ENCODE measurements at places on chromosomes 2 and 18.

DNA sequence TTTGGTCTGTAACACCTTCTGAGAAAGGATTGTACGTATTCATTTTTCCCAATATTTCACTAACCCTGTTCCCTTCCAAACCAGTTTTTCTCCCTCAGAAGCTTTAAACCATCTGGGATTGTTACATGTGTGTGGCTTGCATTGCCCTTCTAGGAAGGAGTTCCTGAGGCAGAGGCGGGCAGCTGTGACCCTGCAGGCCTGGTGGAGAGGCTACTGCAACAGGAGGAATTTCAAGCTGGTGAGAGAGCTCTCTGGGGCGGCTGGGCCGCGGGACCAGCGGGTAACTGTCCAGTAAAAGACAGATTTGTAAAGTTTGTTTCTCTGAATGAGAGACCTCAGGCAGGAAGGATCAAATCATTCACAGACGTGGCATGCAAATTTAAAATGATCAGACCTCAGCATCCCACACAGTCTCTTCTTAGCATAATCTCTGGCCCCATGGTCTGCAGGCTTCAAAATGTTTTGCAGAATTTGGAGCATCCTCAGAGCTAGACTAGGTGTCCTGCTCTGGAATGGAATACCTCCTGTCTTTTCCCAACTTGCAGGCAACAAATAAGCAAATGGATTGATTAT lies 40.2 kb upstream of the GPR17 start:
- DNase-seq = no peak

- DNase-seq = no peak
These were observed 35.7 kb downstream of the WDR43 start for GRCh38 chr2:28930205-28930604.

DNA sequence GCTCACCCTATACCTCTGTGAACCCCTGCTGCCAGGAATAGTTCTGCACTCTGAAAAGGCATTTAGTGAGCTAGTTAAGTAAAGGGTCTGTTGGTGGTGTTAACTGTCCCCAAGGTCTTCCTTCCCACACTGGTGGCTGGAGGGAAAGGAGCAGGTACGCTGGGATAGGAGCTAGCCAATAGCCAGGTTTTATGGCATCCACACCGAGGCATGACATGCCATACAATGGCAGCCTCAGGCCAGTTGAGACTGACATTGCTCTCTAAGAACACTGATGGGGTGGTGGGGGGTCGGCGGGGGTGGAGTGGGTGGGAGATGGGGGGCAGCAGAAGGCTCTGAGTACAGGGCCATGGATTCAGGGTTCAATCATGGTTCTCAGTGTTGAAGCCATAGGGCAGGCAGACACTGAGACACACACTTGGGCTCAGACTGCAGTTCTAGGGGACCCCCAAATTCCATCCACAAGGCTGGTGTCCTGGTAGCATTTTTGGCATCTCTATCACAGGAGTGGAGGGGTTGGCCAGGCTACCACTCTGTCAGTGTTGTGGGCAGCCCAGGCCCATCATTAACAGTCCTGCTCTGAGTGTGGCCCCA lies 136.0 kb downstream of the CTIF start:
- DNase-seq = no peak

GRCh38 chr2:202762556-202762955 lies 109.0 kb downstream of the ICA1L start:
- DNase-seq = no peak

DNA sequence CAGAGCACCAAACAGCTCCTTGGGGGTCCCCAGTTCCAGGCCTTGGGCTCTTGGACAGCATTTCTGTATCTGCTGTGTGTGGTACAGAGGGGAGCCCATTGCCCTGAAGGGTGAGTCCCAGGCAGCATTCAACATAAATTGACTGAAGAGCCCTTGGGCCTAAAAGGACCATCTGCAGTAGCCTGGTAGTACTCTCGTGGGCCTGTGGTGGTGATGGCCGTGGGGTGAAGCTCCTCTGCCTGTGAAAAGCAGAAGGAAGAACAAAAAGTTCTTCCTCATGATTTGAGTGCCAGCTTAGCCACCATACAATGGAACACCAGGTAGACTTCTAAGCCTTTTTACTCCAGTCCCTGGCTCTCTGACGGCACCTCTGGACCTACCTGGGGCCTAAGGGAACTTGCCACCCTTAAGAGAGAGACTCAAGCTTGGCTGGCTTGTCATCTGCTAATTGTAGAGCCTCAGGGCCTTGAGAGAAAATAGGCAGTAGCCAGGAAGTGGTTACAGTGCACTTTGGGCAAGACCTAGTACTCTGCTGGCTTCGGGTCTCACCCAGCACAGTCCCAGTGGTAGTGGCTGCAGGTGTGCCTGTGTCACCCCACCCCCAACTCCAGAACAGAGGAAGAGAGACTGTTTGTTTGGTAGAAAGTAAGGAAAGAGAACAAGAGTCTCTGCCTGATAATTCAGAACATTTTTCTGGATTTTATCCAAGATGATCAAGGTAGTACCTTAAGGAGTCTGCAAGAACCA lies 84.6 kb upstream of the CERS6 start:
- DNase-seq = no peak

GRCh38 chr2:197939787-197940186 lies 135.4 kb downstream of the PLCL1 start:
- DNase-seq = no peak

DNA sequence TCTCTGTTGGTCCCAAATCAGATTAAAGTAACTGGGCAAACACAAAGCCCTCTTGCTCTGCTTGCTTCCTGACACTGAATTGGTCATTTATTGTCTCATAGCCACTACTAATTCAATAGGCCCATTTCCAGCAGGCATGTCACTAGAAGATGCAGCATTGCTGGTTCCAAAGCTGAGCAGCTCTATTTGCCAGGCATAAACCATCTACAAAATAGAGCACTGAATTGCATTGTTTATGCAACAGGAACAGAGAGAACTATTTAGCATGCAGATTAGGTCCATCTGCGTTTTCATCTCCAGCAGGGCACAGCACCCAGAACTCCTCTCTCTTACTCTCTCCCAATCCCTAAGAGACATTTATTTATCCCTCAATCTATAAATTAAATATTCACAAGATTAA lies 227.6 kb downstream of the SUCLG1 start:
- DNase-seq = no peak
